ENCODE measurements at places on chromosomes 4 and X. TPM values are rescaled to one million over a fixed set of nuclear protein-coding genes. Genes with fewer than 3 reads are reported as not detected.

Gene SOX3
- not detected for polyA plus RNA-seq

Gene SOWAHB
- polyA plus RNA-seq, result 6.5 TPM

Gene SLC25A14
- 34.4 TPM for polyA plus RNA-seq

Gene TMEM271
- not detected for polyA plus RNA-seq

Gene CSTF2
- 25.5 TPM for polyA plus RNA-seq

Gene NOX1
- 0.71 TPM for polyA plus RNA-seq

Gene BCORL1
- 18.6 TPM for polyA plus RNA-seq

Gene AMBN
- 1.0 TPM for polyA plus RNA-seq

Gene PAGE3
- not detected for polyA plus RNA-seq

Gene BEND2
- polyA plus RNA-seq, result 0.06 TPM

Gene FSTL5
- polyA plus RNA-seq, result 1.6 TPM

Gene SULT1E1
- 413 TPM for polyA plus RNA-seq

Gene NUDT6
- polyA plus RNA-seq, result 23.6 TPM

Gene TBC1D9
- 62.6 TPM for polyA plus RNA-seq

Gene ITGB1BP2
- polyA plus RNA-seq, result 2.1 TPM

Gene MORC4
- polyA plus RNA-seq, result 19.7 TPM
